ENCODE measurements at places on chromosomes 3 and 15. TPM values are rescaled to one million over a fixed set of nuclear protein-coding genes. Genes with fewer than 3 reads are reported as not detected.

SMCO1 gene
- not detected for polyA plus RNA-seq

GPR27 gene
- 0.95 TPM for polyA plus RNA-seq

DLG1 gene
- 16.2 TPM for polyA plus RNA-seq

SLC6A11 gene
- polyA plus RNA-seq = 0.03 TPM

RTP3 gene
- not detected for polyA plus RNA-seq
